Activated CD4-positive, CD25-positive, alpha-beta regulatory T cell treated with anti-CD3 and anti-CD28 coated beads, Interleukin-2, amount 50 U/mL, for 72 hours (primary cell): ENCODE measurements at places on chromosomes 11 and 22.

DNA sequence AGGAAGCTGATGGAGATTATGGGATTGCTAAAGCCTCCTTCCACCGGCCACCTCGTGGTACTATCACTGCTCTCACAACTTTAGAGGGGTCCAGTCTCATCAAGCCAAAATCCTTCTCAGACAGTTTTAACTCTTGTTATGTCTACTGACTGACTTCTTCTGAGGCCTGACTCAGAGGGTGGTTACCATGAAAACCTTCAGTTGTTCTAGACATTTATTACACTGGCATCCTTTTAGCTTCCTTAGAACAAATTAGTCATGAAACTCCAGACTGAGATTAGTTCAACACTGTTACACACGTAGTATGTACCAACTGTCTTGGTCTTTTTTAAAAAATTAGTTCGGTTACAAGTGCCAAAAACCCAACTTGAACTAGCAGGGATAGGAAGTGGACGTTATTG is 7.5 kb downstream of the DIXDC1 start:
- no peak for DNase-seq

- no peak for DNase-seq
Observed at GRCh38 chr22:28268171-28268570, 349.1 kb upstream of the PITPNB start.

GRCh38 chr22:35054064-35054463 is 11.9 kb upstream of the ISX start:
- DNase-seq = no peak

- no peak for DNase-seq
Observed at GRCh38 chr11:2358754-2359442, 18.2 kb upstream of the CD81 start.

DNA sequence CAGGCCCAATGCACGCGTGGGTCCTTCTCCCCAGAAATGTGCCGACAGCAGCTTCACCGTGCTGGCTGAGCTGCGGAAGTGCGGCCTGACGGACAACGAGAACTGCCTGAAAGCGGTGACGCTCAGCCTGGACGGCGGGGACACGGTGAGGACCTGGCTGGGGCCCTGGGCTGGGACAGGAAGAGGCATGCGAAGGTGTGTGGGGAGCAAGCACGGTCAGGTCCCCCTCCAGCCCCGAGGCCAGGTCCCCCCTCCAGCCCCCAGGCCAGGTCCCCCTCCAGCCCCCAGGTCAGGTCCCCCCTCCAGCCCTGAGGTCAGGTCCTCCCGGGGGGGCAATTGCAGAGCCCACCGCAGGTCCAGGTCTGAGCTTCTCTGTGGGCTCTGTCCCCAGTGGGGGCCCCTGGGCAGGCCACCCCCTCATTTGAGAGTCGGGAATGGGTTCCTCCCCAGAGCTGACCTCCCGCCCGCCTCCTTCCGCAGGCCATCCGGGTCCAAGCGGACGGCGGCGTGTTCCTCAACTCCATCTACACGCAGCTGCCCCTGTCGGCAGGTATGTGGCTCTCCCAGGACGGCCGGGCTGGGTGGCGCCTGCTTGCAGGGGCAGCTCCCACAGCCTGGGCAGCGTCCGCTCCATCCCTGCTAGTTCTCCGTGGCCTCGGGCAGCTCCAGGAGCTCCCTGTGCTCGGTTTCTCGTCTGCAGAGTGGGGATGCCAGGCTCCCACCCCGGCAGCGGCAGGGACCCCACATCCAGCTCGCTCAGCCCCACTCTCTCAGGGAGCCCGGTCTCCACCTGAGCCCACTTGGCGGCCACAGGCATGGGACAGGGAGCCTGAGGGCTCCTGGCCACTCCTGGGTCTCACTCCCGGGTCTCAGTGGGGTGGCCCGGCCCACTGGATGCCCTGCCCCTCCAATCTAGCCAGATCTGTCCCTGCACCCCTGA is 7.9 kb downstream of the MUC5B start:
- DNase-seq = peak; percentile 28

GRCh38 chr11:117057317-117057716 is 40.9 kb downstream of the SIK3 start:
- DNase-seq = no peak

DNA sequence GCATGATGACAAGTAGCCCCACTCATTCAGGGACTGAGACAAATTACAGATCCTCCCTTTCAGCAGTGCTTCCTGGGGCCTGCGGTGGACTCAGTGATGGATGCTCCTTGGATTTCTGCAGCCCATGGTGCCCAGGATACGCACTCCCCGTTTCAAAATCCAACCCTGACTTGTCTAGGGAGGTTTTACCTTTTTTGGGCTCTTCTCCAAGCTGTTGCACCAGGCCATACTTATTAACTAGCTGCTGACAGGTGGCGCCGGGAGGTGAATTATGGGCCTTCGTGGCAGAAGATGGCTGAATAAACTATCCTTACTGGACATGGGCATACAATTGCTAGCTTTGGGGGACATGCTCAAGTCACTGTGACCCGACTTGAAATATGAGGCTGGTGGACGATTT is 324.3 kb upstream of the SYN3 start:
- DNase-seq = no peak

- DNase-seq = no peak
Observed at GRCh38 chr11:128497061-128497775, 90.1 kb downstream of the ETS1 start.

DNA sequence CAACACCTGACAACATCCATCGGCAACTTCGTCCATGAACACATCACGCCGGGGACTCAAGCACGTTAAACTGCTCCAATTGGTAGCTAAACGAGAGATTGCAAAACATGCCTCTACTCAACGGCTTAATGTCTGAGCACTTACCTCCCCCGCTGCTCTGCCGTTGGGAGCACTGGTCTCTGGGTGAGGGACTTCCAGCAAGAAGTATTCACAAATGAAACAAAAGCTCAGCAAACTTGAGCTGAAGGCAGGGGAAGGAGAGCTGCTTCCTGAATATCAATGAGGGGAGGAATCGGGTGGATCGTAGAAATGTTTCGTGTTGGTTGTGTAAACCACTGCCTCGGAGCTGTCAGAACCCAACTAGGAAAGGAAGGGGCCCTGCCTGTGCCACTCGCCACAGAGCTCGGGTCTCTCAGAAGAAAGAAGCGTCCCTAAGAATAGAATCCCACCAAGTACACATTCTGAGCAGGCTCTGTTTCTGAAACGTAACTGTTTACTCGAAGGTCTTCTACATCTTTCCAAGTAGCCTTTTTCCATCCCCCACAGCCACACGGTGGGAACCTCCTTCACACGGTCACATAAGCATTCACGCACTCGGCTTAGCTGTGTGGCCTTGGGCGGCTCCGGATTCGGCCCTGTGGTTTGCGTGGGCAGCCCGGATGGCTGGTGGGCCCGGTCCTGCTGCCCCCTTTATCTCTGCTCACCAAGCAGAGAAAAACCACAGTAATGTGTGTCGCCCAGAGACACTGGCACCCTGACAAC is at the start of gene MLC1:
Gene MLC1 (minus strand): TSS at position 216 of the 762 bp plus-strand sequence. CDS start 524 bp downstream, outside the sequence.
- no peak for DNase-seq

DNA sequence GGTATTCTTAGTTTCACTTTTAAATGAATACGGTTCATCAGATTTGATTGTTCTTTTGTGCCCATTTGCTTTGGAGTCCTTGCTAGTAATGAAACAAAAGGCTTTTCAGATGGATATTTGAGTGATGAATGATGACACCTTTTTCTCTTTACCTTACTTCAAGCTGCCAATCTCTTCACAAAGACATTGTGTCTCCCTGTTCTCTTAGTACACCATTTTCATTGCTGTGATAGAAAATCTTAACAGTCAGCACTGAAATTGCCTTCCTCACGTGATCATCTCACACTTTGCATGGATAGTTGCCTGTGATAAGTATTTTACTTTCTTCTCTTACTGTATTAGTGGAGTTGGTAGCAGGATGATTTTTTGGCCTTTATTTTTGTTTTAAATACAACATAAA is 396.6 kb downstream of the NELL1 start:
- no peak for DNase-seq

DNA sequence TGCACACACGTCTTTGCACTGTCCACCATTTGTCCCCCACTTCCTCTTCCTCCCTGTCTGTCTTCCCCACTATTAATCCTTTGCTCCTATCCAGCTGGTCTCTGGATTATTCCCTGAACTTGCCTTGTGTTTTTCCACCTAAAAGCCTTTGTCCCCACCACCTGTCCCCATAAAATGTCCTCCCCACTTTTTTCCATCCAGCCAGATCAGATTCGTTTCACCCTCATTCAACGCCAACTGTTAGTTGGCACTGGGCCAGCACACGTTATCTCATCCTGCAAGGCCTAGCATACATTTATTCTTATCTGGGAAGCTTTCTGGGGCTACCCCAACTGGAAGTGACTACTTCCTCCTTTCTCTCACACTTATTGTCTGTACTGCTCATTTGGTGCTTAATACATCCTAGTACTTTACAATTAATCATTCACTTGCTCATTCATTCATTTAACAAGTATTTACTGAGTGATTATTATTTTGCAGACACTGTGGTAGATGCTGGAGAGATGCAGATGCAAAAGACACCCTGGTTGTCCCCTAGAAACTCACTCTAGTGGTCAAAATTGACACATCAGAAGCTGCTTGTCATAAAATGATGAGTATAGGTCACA is 96.2 kb downstream of the RASSF10 start:
- no peak for DNase-seq

DNA sequence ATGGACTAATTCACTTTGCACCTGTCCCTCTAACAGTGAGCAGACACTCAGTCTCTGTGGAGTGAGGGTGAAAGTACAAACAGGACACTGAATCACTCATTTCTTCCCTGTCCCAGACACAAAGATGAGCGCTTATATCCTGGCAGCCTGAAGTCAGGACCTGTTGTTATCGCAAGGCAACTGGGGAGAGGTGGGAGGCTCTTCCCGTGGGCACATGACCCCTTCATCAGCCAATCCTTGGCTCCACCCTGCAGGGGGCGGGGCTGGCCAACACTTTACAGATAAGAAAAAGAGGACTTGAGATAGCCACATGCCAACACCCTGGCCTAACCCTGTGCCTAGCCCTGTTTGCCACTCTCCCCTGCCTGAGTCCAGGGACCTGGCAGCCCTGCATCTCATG is 29.5 kb upstream of the TESMIN start:
- no peak for DNase-seq

GRCh38 chr11:14886513-14886912 is 5.5 kb downstream of the CYP2R1 start:
- DNase-seq = no peak

DNA sequence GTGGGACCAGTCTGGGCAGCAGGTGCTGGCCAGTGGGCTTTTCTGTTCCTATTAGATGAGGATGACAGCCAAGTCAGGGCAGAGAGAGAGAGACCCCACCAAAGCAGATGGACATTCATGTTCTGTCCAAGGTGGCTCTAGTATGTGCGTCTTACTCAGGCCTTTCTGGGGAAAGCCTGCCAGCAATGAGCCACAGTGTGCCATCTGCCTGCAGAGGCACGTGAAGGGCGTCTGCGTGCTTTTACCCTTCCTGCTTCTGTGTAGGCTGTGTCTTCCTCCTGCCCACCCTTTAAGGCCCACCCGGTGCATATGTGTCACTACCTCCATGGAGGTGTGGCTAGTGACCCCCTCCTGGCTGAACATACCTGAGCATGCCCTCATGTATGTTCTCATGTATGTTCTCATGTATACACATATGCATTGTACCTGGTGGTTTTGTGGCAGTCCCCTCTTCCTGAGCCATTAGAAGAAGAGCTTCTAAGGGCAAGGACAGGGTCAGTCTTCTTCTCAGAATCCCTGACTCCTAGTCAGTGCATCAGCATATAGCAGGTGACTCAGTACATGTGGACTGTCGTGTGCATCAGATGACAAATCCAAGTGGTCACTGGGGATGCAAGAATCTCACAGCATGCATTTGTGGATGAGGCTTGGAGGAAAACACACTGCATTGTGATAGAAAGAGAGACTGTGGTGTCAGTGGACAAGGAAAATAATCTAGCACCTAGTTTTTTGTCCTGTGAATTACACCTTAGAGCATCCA is 90.4 kb upstream of the YWHAH start:
- DNase-seq = no peak

DNA sequence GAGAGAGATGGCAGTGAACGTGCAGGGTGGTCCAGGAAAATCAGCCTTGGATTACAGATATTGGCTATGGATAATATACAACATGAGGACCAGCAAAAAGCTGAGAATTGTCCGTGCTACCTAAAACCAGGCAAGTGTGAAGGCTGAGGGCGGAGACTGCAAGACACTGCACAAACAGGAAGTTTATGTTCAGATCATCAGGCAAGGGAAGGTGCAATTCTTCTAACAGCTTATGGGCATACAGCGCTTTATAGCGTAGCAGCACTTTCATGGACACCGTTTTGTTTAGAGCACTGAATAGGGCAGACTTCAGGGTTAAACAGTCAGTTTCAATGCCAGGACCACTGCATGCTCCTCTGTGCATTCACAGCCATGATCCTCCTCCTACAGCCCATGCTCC is 93.1 kb upstream of the TMEM45B start:
- DNase-seq = no peak

GRCh38 chr11:77206264-77207018 is 78.4 kb downstream of the MYO7A start:
- peak; percentile 26 for DNase-seq

- DNase-seq = no peak
Observed at GRCh38 chr11:130177782-130178181, 18.2 kb downstream of the ST14 start.

GRCh38 chr22:31639436-31640039 is 22.5 kb downstream of the PISD start:
- no peak for DNase-seq

DNA sequence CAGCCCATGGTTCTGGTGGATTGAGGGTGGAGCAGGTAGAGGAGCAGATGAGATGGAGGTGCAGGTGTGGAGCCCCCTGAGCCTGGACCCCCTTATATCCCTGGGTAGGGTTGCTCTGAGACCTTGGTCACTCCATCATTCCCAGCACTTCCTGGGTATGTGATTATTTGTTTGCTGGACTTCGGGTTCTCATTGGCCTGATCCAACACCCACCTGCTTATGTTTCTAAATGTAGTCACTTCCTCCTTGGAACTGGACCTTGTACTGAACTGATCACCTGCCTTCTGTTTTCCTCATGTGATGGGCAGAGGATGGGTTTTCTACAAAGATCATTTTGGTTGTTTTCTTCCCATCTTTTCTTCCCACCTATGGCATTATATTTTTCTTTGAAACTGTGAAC is at the start of gene KRTAP5-4:
Gene KRTAP5-4 (minus strand): TSS at position 53 of the 400 bp plus-strand sequence. CDS start 45 bp downstream, at position 8.
- no peak for DNase-seq

GRCh38 chr11:82539669-82540068 is 194.0 kb downstream of the FAM181B start:
- no peak for DNase-seq

GRCh38 chr22:32103658-32104315 is 55.3 kb downstream of the C22orf42 start:
- DNase-seq = no peak

DNA sequence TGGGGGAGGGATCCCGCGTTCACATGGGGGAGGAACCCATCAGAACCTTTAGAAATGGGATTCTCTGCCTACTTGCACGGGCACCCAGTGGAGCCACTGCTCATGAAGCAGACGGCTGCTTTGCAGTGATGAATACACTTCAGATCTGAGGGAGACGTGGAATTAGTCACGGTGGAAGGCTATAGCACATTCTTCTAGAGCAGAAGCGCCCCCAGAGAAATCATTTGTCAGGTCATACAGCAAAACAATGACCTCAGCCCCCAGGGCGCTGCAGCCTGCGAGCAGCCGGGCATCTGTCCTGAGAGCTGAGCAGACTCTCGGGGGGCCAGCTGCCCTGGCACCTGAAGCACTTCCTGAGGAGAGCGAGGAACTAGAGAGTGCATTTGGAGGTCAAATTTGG is 12.7 kb downstream of the TP53AIP1 start:
- no peak for DNase-seq
